ENCODE measurements at places on chromosomes 12 and 14. TPM values are rescaled to one million over a fixed set of nuclear protein-coding genes. Genes with fewer than 3 reads are reported as not detected.

- H3K36me3 ChIP-seq: peaks cover 55% of the 10 kb centered on the region
- H3K4me1 ChIP-seq: no peaks in the 10 kb centered on the region
- no peaks in the 10 kb centered on the region for H3K27me3 ChIP-seq
- no peak overlapping the region for H3K27ac ChIP-seq
- DNase-seq: no peak
These were observed 33.7 kb downstream of the PARP2 start for GRCh38 chr14:20377171-20377570.

GRCh38 chr14:101808020-101808641, 46.6 kb downstream of the PPP2R5C start:
- peak overlapping the region; percentile 76 for H3K27ac ChIP-seq
- no peak for DNase-seq
- H3K4me1 ChIP-seq: peaks cover 33% of the 10 kb centered on the region
- no peak overlapping the region for H3K4me3 ChIP-seq
- peaks cover 28% of the 10 kb centered on the region for H3K36me3 ChIP-seq

- H3K27me3 ChIP-seq: no peaks in the 10 kb centered on the region
- DNase-seq: no peak
- H3K27ac ChIP-seq: no peak overlapping the region
- H3K4me3 ChIP-seq: no peak overlapping the region
These were observed 41.6 kb downstream of the ITPR2 start for GRCh38 chr12:26791301-26791791.

GRCh38 chr12:125194163-125194773, 129.0 kb downstream of the AACS start:
- H3K4me1 ChIP-seq: no peaks in the 10 kb centered on the region
- H3K4me3 ChIP-seq: no peak overlapping the region
- H3K36me3 ChIP-seq: no peaks in the 10 kb centered on the region

DNA sequence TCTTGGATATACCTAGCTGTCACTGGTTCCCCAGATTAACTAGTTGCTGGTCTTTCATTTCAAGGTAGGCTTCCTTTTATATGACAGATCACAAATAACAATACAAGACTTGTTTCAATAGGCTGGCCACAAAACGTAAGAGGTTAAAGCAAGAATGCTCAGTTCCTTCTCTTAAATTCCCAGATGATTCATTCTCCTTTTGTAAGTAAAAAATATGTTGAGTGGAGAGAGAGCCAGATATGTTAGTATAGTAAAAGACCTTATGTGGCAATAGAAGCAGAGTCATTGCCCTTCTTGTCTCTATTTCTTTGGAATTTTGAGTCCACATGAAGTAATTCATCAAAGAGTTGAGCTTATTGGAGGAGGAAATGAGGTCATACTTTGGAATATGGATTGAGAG, 939.0 kb upstream of the ATXN7L3B start:
- no peak for DNase-seq
- H3K27me3 ChIP-seq: no peaks in the 10 kb centered on the region
- H3K36me3 ChIP-seq: no peaks in the 10 kb centered on the region
- H3K27ac ChIP-seq: no peak overlapping the region

Gene FAM186B
- total RNA-seq: 0.15 TPM

DNA sequence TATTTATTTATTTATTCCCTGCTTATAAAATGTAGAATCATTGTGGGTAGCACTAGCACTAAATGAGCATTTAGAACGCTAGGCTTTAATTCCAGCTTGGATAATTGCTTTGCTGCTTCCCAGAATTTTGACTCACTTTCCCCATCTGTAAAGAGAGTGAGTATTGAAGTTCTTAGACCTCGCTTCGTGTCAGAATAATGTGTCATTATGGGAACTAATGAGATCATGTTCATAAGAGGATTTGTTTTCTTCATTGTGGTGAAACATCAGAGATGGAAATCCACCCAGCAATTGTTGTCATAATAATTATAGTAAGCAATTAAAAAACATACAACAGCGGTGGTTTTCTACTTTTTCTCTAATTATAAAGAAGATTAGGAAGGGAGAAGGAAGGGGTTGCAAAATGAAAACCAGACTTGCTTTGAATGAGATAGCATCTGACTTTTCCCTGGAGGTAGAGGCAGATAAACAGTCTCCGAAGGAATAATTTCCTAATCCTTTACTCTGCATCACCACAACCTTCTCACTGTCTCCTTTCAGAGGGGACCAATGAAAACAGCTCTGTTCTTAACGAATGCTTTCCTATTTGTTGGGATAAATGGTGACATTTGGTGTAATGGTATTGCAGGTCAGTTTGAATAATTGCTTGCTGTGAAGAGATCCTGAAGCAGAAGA, 86.8 kb upstream of the ARHGAP5 start:
- H3K27ac ChIP-seq: no peak overlapping the region
- peaks cover 1% of the 10 kb centered on the region for H3K36me3 ChIP-seq
- DNase-seq: no peak

DNA sequence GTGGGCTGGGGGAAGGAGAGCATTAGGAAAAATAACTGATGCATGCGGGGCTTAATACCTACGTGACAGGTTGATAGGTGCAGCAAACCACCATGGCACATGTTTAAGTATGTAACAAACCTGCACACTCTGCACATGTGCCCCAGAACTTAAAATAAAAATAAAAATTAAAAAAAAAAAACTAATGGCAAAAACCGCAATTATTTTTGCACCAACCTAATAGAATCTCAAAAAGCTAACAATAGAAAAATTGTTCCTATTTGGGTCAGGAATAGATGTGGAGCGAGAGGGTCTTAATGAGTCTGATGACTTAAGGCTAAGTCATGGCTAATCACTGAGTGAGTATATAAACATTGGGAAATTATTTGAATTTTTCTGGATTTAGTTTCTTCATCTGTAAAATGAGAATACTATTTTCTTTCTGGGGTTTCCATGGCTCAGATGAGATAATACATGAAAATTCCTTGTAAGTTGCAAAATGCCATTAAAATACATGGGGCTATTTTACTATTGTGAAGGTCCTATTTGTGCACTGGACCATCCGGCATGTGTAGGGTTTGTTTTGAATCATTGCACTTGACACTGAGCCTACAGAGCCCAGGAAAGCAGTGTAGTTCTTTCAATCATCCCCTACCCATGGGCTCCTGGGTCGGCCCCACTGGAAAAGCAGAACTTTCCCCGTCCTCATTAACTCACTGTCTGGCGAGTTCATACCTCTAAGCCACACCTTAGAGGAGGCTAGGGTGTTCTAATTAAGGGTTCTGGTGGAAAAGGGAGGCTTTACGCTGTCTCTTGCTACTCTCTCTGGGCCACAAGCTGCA, 164.1 kb upstream of the NTF3 start:
- H3K4me3 ChIP-seq: no peak overlapping the region
- no peaks in the 10 kb centered on the region for H3K36me3 ChIP-seq
- no peak for DNase-seq
- H3K4me1 ChIP-seq: peaks cover 2% of the 10 kb centered on the region
- no peak overlapping the region for H3K27ac ChIP-seq

Gene KLRC2
- not detected for total RNA-seq

DNA sequence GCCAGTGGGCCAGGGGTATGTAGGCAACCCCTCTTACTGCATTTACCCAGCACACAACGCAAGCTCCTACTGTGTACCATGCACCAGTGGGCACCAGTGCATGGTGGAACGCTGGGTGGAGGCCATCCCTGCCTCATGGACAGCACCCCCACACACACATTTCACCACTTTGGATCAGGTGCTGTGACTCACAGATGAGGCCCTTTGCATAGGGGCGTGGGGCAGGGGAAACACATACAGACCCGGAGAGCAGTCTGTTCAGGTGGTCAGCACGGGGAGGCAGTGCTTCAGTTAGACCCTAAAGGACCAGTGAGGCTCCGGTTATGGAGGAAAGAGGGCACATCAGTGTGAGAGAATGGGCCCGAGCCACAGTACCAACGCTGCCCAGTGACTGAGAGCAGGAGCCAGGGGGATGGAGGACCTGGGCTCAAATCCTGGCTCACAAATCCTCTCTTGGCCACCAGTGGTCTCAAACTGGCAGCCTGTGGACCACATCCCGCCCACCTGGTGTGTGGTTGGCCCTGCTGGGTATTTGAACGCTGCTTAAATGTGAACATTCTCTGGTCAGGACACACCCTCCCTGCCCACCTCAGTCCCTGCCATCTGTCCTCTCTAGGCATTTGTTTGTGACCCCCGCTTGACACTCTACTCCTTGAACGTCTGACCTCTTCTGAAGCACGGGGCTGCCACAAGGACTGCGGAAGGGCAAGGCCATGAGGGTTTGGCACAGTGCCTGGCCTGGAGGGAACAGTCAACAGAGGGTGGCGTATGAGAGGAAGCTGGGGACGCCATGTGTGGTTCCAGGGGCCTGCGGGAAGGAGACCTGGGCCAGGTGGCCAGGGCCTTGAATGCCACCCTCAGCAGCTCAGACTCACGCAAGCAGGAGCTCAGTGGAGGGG, 46.7 kb downstream of the FAM222A start:
- no peak overlapping the region for H3K27ac ChIP-seq
- DNase-seq: no peak
- H3K36me3 ChIP-seq: no peaks in the 10 kb centered on the region
- H3K27me3 ChIP-seq: peaks cover 3% of the 10 kb centered on the region
- peaks cover 3% of the 10 kb centered on the region for H3K4me1 ChIP-seq

DNA sequence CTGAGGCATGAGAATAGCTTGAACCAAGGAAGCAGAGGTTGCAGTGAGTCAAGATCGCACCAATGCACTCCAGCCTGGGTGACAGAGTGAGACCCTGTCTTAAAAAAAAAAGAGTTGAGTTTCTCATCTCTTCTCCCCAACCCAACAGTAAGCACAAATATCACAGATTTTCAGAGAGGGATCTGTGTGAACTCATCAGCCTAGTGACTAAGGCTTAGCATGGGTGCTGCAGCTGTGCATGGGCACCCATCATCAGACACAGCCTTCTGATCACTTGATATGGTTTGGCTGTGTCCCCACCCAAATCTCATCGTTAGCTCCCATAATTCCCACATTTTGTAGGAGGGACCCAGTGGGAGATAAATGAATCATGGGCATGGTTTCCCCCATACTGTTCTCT, 298.9 kb downstream of the PCNX1 start:
- no peak overlapping the region for H3K4me3 ChIP-seq
- peaks cover 6% of the 10 kb centered on the region for H3K27me3 ChIP-seq
- peaks cover 1% of the 10 kb centered on the region for H3K36me3 ChIP-seq
- H3K27ac ChIP-seq: no peak overlapping the region
- DNase-seq: no peak

- peaks cover 7% of the 10 kb centered on the region for H3K27me3 ChIP-seq
- H3K4me3 ChIP-seq: no peak overlapping the region
- peaks cover 10% of the 10 kb centered on the region for H3K4me1 ChIP-seq
- H3K27ac ChIP-seq: no peak overlapping the region
- no peak for DNase-seq
These were observed 43.5 kb downstream of the NEUROD4 start for GRCh38 chr12:55063291-55063690.

DNA sequence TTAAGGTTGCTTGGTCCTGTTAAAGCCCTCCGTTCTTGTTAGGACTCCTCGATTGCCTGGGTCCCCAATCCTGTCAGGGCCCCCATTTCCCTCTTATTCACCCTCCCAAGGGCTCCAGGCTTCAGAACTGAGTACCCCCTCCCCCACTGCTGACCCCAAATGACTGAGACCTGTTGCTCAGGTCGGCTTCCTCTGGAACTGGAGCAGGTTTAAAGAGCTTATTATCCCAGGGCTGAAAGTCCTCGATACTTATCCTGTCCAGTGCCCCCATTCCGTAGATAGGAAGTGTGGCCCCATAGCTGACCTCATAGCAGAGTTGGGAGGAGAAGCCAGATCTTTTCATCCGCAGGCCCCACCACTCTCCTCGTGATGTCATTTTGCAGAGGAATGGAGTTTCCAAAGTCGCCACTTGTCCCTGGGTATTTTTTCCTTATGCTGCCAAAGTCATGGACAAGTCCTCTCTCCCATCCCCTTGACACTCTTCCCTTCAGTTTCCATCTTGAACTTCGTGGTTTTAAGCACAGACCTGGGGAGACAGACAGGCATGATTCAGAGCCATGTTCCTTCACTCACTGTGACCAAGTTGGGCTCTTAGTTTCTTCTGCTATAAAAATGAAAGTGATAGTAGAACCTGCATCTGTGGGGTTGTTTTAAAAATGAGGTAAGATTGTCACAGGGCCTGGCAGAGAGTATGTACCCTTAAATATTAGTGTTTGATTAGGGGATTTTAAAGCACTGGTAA, 1.2 kb downstream of the USP30 start:
- peak overlapping the region; percentile 99 for H3K4me3 ChIP-seq
- peak; percentile 54 for DNase-seq
- peaks cover 15% of the 10 kb centered on the region for H3K4me1 ChIP-seq
- peaks cover 9% of the 10 kb centered on the region for H3K36me3 ChIP-seq
- H3K27ac ChIP-seq: peak overlapping the region; percentile 99

DNA sequence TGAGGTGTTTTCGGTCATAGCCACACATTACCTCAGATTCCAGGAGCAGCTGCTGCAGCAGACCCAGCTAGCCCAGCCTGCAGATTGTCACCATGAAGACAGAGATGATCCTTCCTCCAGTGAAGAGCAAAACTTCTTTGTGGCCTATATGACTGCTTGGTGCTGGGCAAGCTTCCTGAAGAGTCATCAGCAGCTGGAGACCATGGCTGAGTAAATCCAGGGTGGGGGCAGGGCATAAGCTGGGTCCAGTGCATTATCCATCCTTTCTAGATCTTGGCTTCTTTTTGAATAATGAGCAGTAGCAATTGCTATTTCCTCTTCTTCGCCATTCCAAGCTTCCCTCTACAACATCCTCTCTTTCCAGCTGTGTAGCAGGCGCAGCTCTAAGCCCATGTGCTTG, 373.1 kb upstream of the DDHD1 start:
- DNase-seq: no peak
- H3K27me3 ChIP-seq: no peaks in the 10 kb centered on the region
- H3K27ac ChIP-seq: no peak overlapping the region
- no peak overlapping the region for H3K4me3 ChIP-seq

Gene LRRIQ1
- not detected for total RNA-seq

GRCh38 chr12:7460375-7461259, 16.7 kb upstream of the CD163L1 start:
- H3K36me3 ChIP-seq: no peaks in the 10 kb centered on the region
- H3K4me3 ChIP-seq: no peak overlapping the region
- H3K27ac ChIP-seq: no peak overlapping the region

Gene ANP32D
- not detected for total RNA-seq

Gene SLC41A2
- 2.4 TPM for total RNA-seq

- no peak overlapping the region for H3K4me3 ChIP-seq
- no peak overlapping the region for H3K27ac ChIP-seq
- no peak for DNase-seq
- H3K36me3 ChIP-seq: no peaks in the 10 kb centered on the region
These were observed 1007.0 kb upstream of the LRFN5 start for GRCh38 chr14:40599725-40600124.

Gene ASB2
- 20.7 TPM for total RNA-seq

GRCh38 chr14:102878970-102879460, 43.4 kb upstream of the AMN start:
- H3K36me3 ChIP-seq: peaks cover 11% of the 10 kb centered on the region
- no peaks in the 10 kb centered on the region for H3K27me3 ChIP-seq
- no peak overlapping the region for H3K4me3 ChIP-seq
